ENCODE measurements at places on chromosomes 3 and 15.
A peak's percentile ranks its signal among the peaks of the same experiment; 100 is the strongest.

DNA sequence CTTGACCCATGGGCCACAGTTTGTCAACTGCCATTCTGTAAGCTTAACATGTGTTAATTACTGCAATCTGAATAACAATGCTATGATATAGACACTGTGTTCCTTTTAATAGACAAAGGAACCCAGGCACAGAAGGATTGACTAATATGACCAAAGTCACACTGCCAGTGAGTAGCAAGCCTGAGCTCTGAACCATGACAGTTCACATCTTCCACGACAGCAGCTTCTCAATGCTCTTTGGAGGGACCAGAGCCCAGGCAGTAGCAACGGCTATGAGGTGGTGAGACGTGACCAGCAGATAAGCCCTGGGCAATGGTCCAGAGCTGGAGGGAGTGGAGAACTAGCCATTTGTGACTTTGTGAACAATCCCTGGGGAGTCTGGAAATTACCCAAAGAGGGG is 19.4 kb downstream of the CA12 start:
- DNase-seq = no peak

- DNase-seq = no peak
These were observed 61.9 kb upstream of the ROPN1 start for GRCh38 chr3:124053871-124054270.

GRCh38 chr3:54197509-54197908 is 75.2 kb downstream of the CACNA2D3 start:
- DNase-seq = no peak

- no peak for DNase-seq
These were observed 59.4 kb upstream of the NEO1 start for GRCh38 chr15:72992841-72993252.

- no peak for DNase-seq
These were observed 633 bp downstream of the IGSF10 start for GRCh38 chr3:151460228-151460627.

DNA sequence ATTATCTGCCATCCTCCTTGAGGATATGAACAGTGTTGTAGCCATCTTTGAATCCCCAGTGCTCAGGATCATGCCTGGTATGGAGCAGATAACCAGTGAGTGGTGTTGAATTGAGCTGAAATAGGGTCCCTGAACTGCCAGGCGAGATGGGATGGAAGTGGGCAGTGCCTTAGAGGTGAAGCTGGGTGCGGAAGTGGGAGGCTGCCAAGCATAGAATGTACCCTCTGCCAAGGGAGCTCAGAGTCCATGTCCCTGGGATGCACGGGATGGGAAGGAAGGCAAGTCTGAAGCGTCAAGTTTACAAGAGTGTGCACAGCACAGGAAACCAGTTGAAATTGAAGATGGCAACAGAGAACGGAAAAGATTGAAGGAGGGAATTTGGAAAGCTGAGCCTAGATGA is 147.0 kb downstream of the CACNA1D start:
- no peak for DNase-seq

GRCh38 chr15:48001393-48002039 is 119.3 kb upstream of the SLC24A5 start:
- no peak for DNase-seq

DNA sequence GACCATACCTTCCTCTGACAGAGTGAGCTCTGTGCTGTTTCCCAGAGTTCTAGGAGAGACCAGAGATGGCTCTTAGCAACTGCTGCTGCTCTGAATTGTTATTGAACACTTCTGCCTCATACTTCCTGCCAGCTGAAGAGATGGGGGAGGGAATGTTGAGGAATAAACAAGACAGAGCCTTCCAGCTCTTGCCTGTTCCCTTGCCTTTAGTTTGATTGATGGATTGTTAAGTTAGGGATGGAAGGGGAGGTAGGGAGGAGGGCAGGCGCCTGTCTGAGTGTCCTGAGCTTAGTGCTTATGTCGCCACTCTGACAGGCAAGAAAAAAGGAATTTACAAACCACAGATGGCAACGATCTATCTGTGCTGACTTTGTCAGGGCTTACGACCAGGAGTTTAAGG is 42.8 kb downstream of the ZNF609 start:
- DNase-seq = no peak

GRCh38 chr3:105867712-105868430 is 941 bp downstream of the CBLB start:
- DNase-seq = no peak

DNA sequence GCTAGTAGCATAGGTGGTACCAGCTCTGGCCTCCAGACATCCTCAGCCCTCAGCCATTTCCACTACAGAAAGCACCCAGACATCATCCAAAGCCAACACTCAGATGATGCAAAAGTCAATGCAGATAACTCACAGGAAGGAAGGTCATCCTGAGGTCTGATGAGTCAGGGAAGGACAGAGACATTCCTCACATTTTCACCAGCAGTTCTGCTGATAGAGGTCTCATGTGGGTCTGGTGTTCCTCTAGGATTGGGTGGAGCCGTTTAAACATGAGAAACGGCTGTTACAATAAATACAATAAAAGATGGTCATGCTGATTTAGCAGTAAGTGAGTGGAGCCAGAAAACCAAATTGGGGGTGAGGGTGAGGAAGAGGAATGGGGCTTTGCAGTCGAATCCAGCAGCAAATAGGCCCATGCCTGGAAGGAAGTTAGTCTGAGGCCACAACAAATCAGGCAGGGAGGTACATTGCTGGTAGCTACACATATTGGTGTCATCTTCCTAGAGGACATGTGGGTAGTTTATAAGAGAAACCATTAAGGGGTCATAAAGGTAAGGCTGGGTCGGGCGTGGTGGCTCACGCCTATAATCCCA is 33.3 kb upstream of the FLNB start:
- DNase-seq = no peak

DNA sequence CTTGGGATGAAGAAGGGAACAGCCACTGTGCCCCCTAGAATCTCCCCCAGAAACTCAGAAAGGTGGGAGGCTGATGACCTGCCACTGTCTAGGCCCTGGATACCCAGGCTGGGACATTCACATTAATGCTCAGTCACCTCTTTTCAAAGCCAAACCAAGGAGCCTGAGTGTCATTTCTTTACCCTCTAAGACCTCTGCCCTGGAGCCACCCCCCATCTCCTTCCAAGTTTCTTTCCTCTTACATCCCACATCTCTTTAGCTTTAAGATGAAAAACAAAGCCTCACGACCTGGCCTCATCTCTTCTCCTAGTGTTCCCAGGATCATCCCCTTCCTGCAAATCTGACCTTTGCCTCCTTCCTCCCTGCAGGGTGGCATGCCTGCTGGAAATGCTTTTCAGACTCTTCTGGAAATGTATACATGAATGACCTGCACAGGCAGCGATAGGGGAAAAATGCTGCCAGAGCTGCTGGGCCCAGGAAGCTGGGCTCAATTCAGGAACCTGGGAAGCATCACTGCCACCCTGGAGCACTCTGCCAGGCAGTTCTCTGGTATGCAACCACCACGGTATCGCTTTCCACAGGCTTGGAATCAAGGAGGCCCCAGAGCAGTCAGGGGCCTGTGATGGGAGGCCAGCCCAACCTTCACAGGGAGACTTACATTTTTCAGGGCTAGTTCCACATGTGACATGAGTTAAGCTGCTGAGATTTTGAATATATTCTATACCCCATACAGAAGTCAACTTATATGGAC is 67.6 kb downstream of the DAPK2 start:
- DNase-seq = no peak

GRCh38 chr3:33074217-33075067 is 22.5 kb downstream of the GLB1 start:
- DNase-seq = peak; percentile 33

- DNase-seq = no peak
These were observed 392.6 kb upstream of the ADAMTS9 start for GRCh38 chr3:65080432-65080831.

GRCh38 chr3:193594946-193595689 is 2.1 kb downstream of the OPA1 start:
- no peak for DNase-seq

DNA sequence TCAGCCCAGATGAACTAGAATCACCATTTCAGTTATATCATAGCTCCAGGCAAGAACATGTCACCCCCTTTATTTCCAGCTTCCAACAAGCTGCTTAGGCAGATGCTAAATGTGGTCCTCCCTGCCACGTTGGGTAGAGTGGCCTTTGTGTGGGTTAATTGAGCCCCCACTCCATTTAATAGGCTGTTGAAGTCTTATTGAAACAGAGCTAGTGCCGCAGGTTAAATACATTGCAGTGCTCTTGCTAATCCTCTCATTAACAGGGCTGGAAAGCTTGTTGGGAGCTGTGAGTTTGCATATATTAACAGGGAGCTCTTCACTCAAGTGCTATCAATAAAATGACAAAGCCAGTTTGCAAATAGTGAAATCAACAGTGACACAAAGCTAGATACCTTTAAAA is 248.4 kb upstream of the CMC1 start:
- no peak for DNase-seq

GRCh38 chr3:124552224-124552623 is 178.0 kb upstream of the UMPS start:
- DNase-seq = no peak

GRCh38 chr3:127697551-127698240 is 24.9 kb downstream of the ABTB1 start:
- no peak for DNase-seq

DNA sequence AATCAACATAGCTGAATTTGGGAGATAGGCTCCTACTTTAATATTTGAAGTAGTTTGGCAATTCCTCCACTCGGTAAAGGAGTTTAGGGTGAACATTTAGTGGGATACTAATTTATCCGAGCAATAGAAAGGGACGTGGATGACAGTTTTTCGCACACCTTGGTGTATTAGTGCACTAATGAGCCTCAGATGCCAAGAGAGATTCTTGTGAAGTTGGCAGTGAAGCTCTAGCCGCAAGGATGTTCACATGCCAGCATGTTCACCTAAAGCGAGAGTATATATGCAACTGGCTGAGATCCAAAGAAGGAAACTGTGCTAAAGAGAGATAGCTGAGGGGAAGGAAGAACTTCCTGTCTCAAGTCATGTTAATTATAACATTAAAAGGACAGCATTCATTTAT is 58.5 kb downstream of the TGFBR2 start:
- DNase-seq = no peak

- DNase-seq = no peak
These were observed 226.0 kb upstream of the CHRM5 start for GRCh38 chr15:33742306-33742705.

DNA sequence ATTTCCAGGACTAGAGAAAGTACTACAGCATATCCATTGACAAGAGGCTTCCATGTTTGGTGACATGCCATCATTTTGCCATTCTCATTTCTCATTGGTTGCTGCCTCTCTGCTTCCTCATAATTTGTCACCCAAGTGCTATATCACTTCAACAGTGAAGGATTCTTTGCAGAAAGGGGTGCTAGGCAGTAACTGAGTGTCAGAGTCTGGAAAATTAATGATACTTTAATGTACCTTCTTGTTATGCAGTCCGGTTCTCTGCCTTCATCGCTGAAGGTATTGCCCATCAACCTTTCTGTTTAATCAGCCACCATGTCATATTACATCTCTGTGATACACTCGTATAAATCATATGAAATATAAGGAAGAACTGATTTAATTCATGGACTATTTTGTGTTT is 550.3 kb downstream of the ROBO2 start:
- no peak for DNase-seq

DNA sequence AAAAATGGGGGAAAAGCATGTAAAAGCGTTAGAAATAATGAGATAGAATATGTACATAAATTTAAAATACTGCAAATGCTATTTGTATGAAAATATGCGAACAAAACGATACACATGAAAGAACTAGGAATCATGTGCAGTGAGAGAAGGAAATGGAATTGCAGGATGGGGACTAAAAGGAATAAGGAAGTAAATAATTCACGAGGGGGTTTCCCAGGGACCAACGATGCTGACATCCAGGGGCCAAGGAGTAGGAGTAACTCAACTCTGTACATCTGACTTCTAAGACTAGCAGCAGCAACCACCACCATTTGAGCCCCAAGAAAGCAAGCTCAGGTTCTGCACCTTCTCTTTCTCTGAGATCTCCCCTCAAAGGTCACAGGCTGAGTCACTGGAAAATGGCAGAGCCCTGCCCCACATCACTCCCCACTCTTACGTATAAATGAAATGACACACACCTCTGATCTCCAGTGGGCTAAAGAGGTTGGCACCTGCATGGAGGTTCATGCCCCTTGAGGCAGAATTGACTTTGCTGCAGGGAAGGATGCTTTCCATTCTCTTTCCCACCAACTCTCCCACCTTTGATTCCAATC is 100.0 kb upstream of the DLG1 start:
- peak; percentile 21 for DNase-seq

- DNase-seq = no peak
These were observed 439 bp downstream of the CTXND1 start for GRCh38 chr15:80251428-80252120.

- DNase-seq = no peak
These were observed 95.7 kb upstream of the C3orf80 start for GRCh38 chr3:160129459-160130061.

- DNase-seq = no peak
These were observed 7.5 kb downstream of the CDC25A start for GRCh38 chr3:48180531-48181253.

GRCh38 chr3:113556316-113556945 is 24.1 kb downstream of the SIDT1 start:
- no peak for DNase-seq

GRCh38 chr15:78508272-78508671 is 895 bp downstream of the HYKK start:
- no peak for DNase-seq

DNA sequence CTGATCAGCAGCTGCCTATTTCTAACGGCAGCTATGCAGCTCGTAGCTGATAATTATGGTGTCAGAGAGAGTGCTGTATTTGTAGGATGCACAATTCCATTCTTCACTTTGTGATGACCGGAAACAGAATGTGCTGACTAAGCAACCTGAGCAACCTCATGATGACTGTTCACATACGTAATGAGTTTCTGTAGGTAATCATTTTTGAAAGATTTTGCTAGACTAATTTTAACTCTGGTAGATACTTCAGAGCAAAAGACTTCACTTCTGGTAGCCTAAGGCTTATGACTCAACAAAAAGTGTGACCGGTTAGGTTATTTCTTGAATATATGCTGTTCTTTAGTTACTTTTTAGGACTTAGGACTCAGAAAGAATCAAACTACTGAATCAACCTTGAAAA is 567.7 kb downstream of the NAALADL2 start:
- DNase-seq = no peak

GRCh38 chr3:65560901-65561300 is 477.8 kb downstream of the MAGI1 start:
- no peak for DNase-seq

DNA sequence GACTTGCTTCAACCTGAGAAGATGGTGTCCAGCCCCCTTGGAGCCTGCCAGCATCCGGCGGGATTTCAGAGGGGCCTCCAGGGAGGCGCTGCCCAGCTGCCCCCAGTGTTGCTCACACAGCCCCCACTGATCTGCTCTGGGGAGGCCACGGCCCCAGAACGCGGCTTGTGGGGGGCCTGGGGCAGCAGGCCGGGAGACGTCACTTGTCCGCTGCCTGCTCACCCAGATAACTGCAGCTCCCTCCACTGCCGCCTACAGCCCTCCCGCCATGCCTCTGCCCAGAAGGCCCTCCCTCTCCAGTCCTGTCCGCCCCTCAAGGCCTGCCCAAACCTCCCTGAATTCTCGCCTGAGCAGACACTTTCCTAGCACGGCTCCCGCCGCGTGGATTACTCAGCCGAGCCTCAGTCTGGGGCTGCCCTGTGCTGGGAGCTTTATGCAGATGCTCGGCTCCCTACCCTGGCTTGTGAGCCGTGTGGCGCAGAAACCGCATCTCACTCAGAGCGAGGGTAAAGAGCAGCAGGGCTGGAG is 17.2 kb upstream of the ADIPOQ start:
- peak; percentile 7 for DNase-seq

GRCh38 chr3:53593611-53594010 is 99.2 kb downstream of the CACNA1D start:
- no peak for DNase-seq

Measured in activated CD4-positive, alpha-beta T cell treated with anti-CD3 and anti-CD28 coated beads, Interleukin-2, amount 50 U/mL, for 24 hours (primary cell).